ENCODE measurements at places on chromosomes 4 and X. TPM values are rescaled to one million over a fixed set of nuclear protein-coding genes. Genes with fewer than 3 reads are reported as not detected.

- H3K36me3 ChIP-seq: no peaks in the 10 kb centered on the region
- no peaks in the 10 kb centered on the region for H3K27me3 ChIP-seq
- no peak overlapping the region for H3K4me3 ChIP-seq
- H3K4me1 ChIP-seq: no peaks in the 10 kb centered on the region
These were observed 353.0 kb downstream of the IDS start for GRCh38 chrX:149151805-149152757.

The PCDH19 gene
- not detected for total RNA-seq

DNA sequence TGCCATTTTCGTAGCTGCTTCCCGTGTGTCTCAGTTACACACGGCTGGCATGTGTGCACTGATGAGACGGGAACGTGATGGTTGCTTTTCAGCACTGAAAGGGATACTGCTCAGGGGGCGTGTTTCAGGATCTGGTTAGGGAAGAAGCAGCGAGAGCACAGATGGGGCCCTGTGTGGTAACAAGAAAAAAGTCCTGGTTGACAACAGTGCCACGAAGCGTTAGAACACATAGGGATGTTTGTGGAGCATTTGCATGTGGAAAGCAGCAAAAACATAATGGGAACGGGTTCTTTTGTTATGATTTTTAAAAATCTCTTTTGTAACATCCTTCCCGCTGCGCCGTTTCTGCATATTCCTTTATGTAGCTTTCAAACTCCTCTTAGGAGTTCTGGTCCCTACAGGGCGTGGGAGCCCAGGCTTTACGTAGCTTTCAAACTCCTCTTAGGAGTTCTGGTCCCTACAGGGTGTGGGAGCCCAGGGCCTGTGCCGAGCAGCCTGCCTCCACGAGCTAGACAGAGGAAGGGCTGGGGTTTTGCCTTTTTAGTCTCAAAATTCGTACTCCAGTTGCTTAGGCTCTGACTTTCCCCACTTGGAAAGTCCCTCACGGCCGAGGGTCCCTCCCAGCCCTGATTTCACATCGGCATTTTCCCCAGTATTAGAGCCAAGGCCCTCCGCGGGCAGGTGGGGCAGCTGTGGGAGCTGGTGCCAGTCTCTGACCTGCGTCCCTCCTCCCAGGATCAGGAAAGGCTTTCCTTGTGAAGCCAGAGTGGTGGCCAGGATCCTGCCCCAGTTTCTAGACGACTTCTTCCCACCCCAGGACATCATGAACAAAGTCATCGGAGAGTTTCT is 11.0 kb upstream of the MSANTD1 start:
- no peak overlapping the region for H3K27ac ChIP-seq
- DNase-seq: no peak
- peaks cover 11% of the 10 kb centered on the region for H3K36me3 ChIP-seq
- no peaks in the 10 kb centered on the region for H3K27me3 ChIP-seq
- H3K4me3 ChIP-seq: no peak overlapping the region
- peaks cover 9% of the 10 kb centered on the region for H3K4me1 ChIP-seq

DNA sequence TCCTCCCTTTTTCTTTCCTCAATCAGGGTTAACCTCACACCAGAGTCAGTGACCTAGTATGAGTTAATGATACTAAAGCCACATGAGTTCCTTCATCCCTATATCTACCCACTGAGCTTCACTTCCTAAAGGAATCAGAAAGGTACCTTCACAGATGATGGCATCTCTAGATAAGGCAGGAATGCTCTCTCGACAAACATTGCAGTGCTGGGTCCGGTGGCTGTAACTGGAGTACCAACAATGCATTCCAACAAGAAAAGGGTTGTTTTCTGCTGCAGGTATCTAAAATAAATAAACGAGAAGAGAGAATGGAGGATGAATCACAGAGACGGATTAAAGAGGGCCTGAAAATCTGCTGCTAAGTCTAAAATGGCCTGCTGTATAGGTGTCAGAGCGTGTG is 66.7 kb downstream of the DGKK start:
- H3K4me1 ChIP-seq: no peaks in the 10 kb centered on the region
- no peak for DNase-seq
- H3K27me3 ChIP-seq: no peaks in the 10 kb centered on the region
- no peak overlapping the region for H3K27ac ChIP-seq

- no peaks in the 10 kb centered on the region for H3K4me1 ChIP-seq
- DNase-seq: no peak
- no peak overlapping the region for H3K27ac ChIP-seq
- H3K27me3 ChIP-seq: peaks cover 2% of the 10 kb centered on the region
- no peak overlapping the region for H3K4me3 ChIP-seq
These were observed 39.3 kb upstream of the CLDN34 start for GRCh38 chrX:9927698-9928482.

GRCh38 chr4:24840826-24841543 is 45.6 kb downstream of the SOD3 start:
- H3K4me3 ChIP-seq: no peak overlapping the region
- DNase-seq: no peak
- H3K4me1 ChIP-seq: no peaks in the 10 kb centered on the region
- H3K36me3 ChIP-seq: no peaks in the 10 kb centered on the region

DNA sequence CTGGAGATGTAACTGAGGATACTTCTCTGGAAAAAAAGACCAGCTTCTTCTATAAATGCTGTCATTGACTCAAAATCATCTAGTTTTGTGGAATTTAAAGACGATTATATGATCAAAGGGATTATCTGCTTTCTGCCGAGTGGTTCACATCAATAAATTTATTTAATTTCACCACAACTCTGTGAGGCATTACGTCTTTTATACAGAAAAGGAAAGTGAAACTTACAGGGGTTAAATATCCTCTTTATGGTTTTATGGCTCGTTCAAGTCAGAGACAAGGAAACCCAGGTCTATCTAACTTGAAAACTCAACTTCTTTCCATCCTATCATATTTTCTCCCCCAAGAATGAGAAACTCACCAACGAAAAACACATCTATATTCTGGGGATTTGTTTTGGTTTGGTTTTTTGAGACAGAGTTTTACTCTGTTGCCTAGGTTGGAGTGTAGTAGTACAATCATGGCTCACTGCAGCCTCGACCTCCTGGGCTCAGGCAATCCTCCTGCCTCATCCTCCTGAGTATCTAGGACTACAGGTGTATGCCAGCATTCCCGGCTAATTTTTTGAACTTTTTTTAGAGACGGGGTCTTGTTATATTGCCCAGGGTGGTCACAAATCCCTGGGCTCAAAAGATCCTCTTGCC is 377.9 kb upstream of the EMCN start:
- H3K27me3 ChIP-seq: no peaks in the 10 kb centered on the region
- peaks cover 18% of the 10 kb centered on the region for H3K4me1 ChIP-seq
- no peak for DNase-seq
- H3K4me3 ChIP-seq: peak overlapping the region; percentile 67

GRCh38 chr4:128603081-128603480 is 206.4 kb upstream of the JADE1 start:
- H3K4me3 ChIP-seq: no peak overlapping the region
- H3K4me1 ChIP-seq: no peaks in the 10 kb centered on the region
- no peaks in the 10 kb centered on the region for H3K36me3 ChIP-seq
- DNase-seq: no peak

The PCDH10 gene
- not detected for total RNA-seq

The STK32B gene
- total RNA-seq: not detected

- peak overlapping the region; percentile 45 for H3K27ac ChIP-seq
- H3K4me1 ChIP-seq: peaks cover 78% of the 10 kb centered on the region
- H3K36me3 ChIP-seq: peaks cover 66% of the 10 kb centered on the region
- no peak for DNase-seq
- H3K4me3 ChIP-seq: peak overlapping the region; percentile 3
- H3K27me3 ChIP-seq: no peaks in the 10 kb centered on the region
These were observed 13.4 kb downstream of the P2RY10 start for GRCh38 chrX:78958419-78959116.

DNA sequence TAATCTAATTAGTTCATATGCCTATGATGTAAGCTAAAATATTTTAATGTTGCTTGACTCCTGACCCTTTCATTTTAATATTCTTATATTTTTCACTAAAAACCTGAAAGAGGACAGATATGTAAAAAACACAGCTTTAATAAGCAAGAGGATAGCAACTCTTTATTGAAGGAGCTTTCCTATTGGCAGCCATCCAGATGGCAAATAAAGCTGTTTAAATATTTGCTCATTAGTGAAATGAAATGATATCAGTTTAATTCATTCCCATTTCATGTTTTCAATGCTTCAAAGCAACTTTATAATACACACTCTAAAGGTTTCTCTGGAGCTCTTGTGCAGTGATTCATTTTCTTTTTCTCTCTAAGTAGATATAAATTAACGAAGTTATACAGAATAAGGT is 473.4 kb downstream of the PCDH7 start:
- no peak for DNase-seq
- no peaks in the 10 kb centered on the region for H3K4me1 ChIP-seq
- H3K27me3 ChIP-seq: no peaks in the 10 kb centered on the region

DNA sequence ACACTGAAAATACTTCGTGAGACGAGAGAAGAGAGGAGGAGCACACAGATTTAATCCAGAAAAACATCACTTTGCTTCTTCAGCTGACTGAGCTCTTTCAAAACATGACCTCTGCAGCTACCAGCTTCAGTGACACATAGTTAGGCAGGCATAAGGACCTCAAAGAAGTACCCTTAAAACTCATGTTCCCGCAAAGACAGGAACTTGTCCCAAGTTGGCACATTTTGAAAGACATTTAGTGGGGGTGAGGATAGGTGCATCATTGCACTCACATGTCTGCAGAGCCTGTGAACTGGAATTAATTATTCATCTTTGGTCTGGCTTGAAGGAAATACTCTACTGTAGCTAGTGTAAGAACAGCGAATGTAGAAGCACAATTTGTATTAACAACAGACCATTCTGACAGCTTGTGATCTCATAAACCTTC is 221.8 kb downstream of the MGST2 start:
- no peak overlapping the region for H3K27ac ChIP-seq
- peaks cover 14% of the 10 kb centered on the region for H3K27me3 ChIP-seq
- no peak overlapping the region for H3K4me3 ChIP-seq
- H3K4me1 ChIP-seq: no peaks in the 10 kb centered on the region
- no peaks in the 10 kb centered on the region for H3K36me3 ChIP-seq

DNA sequence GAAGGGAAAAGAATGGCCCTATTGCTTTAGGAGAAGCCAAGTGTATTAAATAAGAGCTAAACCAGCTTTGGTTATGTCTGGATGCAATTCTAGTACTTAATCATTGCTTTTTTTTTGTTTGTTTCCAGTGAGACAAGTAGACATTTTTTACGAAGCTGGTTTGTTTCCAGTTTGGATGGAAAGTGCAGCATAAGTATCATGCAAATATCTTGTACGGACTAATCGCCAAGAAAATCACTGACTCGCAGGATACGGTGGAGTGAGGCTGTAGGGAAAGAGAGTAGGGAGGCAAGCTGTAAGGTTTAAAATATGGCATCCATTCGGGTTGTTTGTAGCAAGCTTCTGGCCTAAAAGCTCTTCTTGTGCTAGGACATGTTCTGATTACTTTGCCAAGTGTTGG is 64.8 kb downstream of the HPGD start:
- H3K4me1 ChIP-seq: no peaks in the 10 kb centered on the region
- H3K36me3 ChIP-seq: no peaks in the 10 kb centered on the region
- DNase-seq: no peak
- H3K4me3 ChIP-seq: no peak overlapping the region
- no peaks in the 10 kb centered on the region for H3K27me3 ChIP-seq
- no peak overlapping the region for H3K27ac ChIP-seq

All from activated T-helper 1 cell treated with anti-CD3 and anti-CD28 coated beads, Interleukin-12 subunit alpha, Interleukin-12 subunit beta, Interleukin-2, Interleukin-4 antibody, amounts not matched to agents 30 ng/mL and 10 ng/mL and 1 ng/mL, durations not matched to agents 14 hours and 24 hours and 36 hours (primary cell).